ENCODE measurements at places on chromosomes 12 and 14.

GRCh38 chr12:24723759-24724158 lies 225.1 kb downstream of the BCAT1 start:
- DNase-seq: no peak

GRCh38 chr14:64817631-64818030 lies 62.1 kb downstream of the SPTB start:
- no peak for DNase-seq

GRCh38 chr12:124387528-124387911 lies 92.6 kb downstream of the RFLNA start:
- DNase-seq: peak; percentile 28

GRCh38 chr12:111248236-111249017 lies 120.5 kb downstream of the PHETA1 start:
- no peak for DNase-seq

- DNase-seq: no peak
Measured at GRCh38 chr14:99230208-99231151, 41.5 kb downstream of the BCL11B start.

DNA sequence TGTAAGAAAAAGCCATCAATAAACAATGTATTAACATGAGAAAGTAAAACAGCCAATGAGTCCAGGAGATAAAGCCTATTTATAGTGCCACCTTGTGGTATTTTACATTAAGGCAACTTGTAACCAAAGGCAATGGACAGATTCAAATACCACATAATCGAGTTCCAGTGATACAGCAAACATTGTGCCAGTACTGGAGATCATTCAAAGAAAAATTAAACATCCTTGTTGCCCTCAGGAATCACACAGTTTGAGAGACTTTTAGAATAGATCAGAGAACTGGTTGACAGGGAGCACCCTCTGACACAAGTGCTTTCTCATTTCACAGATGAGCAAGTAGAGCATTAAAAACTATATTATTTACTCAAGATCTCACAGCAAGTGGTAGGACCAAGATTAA lies 98.1 kb downstream of the DDHD1 start:
- peak; percentile 50 for DNase-seq

DNA sequence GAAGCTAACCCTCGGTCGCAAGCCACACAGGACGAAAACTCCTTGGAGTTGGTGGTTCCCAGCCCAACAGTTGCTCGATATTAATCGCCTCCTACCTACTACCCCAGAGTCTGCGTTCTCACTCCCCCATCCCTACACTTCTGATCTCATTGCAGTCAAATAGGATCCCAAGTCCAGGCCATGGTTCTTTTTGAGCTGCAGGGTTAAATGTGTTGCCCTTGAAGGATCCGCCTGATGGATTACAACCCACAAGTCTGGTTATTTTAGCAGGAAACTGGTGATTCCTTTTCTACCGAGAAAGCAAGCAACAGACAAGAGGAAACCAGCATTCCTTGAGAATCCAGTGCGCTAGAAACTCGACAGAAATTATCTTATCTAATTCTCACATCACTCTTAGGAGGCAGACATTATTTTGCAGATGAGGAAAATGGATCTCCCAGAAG lies 785 bp upstream of the NIN start:
- DNase-seq: no peak

- no peak for DNase-seq
Measured at GRCh38 chr12:46744283-46744682, 81.5 kb downstream of the SLC38A4 start.

Data from ACHN (cell line).